ENCODE measurements at places on chromosomes 11 and 22.

DNA sequence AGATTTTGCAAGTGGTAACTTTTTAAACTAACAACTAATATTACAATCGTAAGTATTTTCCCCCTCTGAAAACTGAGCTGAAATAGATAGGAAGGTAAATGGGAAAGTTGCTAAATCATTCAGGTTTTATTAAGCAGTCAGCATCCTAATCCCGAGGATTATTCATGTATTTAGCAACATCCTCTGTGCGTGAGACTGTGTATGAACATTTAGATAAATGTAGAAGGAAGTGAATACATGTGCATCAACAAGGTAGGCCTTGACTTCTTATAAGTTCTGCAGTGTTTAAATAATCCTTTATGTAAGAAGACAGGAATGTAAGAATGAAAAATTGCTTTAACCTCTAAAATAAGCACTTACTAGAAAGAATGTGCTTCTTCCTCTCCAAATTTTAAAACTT is 745.9 kb upstream of the TENM4 start:
- no peaks in the 10 kb centered on the region for H3K36me3 ChIP-seq
- no peaks in the 10 kb centered on the region for H3K27me3 ChIP-seq
- H3K4me1 ChIP-seq: no peaks in the 10 kb centered on the region
- H3K27ac ChIP-seq: no peak overlapping the region
- no peak overlapping the region for H3K4me3 ChIP-seq

GRCh38 chr22:25570486-25570885 is 6.0 kb downstream of the GRK3 start:
- peaks cover 59% of the 10 kb centered on the region for H3K27me3 ChIP-seq
- H3K36me3 ChIP-seq: no peaks in the 10 kb centered on the region
- no peak overlapping the region for H3K27ac ChIP-seq
- no peak overlapping the region for H3K4me3 ChIP-seq
- DNase-seq: no peak

GRCh38 chr11:9446230-9446629 is 14.6 kb upstream of the ZNF143 start:
- DNase-seq: no peak
- H3K4me1 ChIP-seq: no peaks in the 10 kb centered on the region
- H3K27me3 ChIP-seq: no peaks in the 10 kb centered on the region
- H3K4me3 ChIP-seq: no peak overlapping the region

- DNase-seq: no peak
- H3K36me3 ChIP-seq: no peaks in the 10 kb centered on the region
- H3K4me3 ChIP-seq: no peak overlapping the region
- peaks cover 61% of the 10 kb centered on the region for H3K27me3 ChIP-seq
Measured at GRCh38 chr11:126739499-126740145, 260.9 kb downstream of the KIRREL3 start.

DNA sequence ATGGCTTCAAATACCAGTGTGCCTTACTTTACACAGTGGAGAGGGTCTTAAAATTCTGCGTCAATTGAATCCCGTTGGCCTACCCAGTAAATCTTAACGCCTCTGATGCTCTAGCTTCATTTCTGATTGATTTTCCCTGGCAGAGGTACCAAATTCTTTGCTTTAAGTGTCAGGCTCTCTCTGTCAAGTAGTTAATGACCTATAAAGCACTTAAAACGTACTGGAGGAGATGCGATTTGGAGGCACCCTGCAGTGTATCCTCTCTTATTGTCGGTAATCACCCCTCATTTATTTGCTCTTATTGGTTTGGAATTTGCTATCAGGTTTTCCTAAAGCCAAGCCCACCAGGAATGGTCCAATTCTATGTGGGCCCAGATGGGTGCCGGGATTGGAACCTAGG is 59.2 kb downstream of the NFAM1 start:
- no peak overlapping the region for H3K4me3 ChIP-seq
- DNase-seq: no peak
- peaks cover 11% of the 10 kb centered on the region for H3K4me1 ChIP-seq
- H3K27ac ChIP-seq: no peak overlapping the region

DNA sequence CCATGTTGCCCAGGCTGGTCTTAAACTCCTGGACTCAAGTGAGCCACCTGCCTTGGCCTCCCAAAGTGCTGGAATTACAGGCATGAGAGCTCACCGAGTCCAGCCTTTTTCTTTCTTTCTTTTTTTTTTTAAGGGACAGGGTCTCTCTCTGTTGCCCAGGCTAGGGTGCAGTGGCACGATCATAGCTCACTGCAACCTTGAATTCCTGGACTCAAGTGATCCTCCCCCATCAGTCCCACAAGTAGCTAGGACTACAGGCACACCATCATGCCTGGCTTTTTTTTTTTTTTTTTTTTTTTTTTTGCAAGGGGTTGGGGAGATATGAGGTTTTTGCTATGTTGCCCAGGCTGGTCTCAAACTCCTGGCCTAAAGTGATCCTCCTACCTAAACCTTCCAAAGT is 78.5 kb downstream of the MRTFA start:
- no peak for DNase-seq
- no peak overlapping the region for H3K27ac ChIP-seq
- H3K27me3 ChIP-seq: no peaks in the 10 kb centered on the region

GRCh38 chr11:42890773-42891172 is 421.0 kb upstream of the API5 start:
- H3K27me3 ChIP-seq: no peaks in the 10 kb centered on the region
- no peak for DNase-seq

- no peaks in the 10 kb centered on the region for H3K27me3 ChIP-seq
- peaks cover 14% of the 10 kb centered on the region for H3K4me1 ChIP-seq
- H3K27ac ChIP-seq: no peak overlapping the region
- H3K36me3 ChIP-seq: no peaks in the 10 kb centered on the region
- H3K4me3 ChIP-seq: no peak overlapping the region
- DNase-seq: no peak
Measured at GRCh38 chr11:69511358-69512055, 30.0 kb downstream of the LINC01488 start.

- no peaks in the 10 kb centered on the region for H3K4me1 ChIP-seq
- peaks cover 28% of the 10 kb centered on the region for H3K27me3 ChIP-seq
- DNase-seq: no peak
- no peaks in the 10 kb centered on the region for H3K36me3 ChIP-seq
- H3K27ac ChIP-seq: no peak overlapping the region
Measured at GRCh38 chr11:8312986-8313385, 49.3 kb upstream of the LMO1 start.

- no peaks in the 10 kb centered on the region for H3K36me3 ChIP-seq
- H3K27me3 ChIP-seq: no peaks in the 10 kb centered on the region
- H3K4me3 ChIP-seq: no peak overlapping the region
- DNase-seq: peak; percentile 75
- H3K4me1 ChIP-seq: peaks cover 55% of the 10 kb centered on the region
- peak overlapping the region; percentile 74 for H3K27ac ChIP-seq
Measured at GRCh38 chr22:24996420-24996952, 44.0 kb downstream of the KIAA1671 start.

GRCh38 chr11:59754494-59754858 is 700 bp upstream of the STX3 start:
- no peaks in the 10 kb centered on the region for H3K36me3 ChIP-seq
- peak overlapping the region; percentile 92 for H3K4me3 ChIP-seq
- no peak overlapping the region for H3K27ac ChIP-seq

- no peak overlapping the region for H3K4me3 ChIP-seq
- H3K27ac ChIP-seq: no peak overlapping the region
- no peak for DNase-seq
- H3K36me3 ChIP-seq: no peaks in the 10 kb centered on the region
- no peaks in the 10 kb centered on the region for H3K27me3 ChIP-seq
- peaks cover 14% of the 10 kb centered on the region for H3K4me1 ChIP-seq
Measured at GRCh38 chr11:62433141-62433903, 14.5 kb downstream of the SCGB1A1 start.

GRCh38 chr11:106091480-106092123 is 14.1 kb downstream of the AASDHPPT start:
- peaks cover 24% of the 10 kb centered on the region for H3K4me1 ChIP-seq
- no peaks in the 10 kb centered on the region for H3K27me3 ChIP-seq
- peak; percentile 65 for DNase-seq
- H3K4me3 ChIP-seq: no peak overlapping the region
- peaks cover 39% of the 10 kb centered on the region for H3K36me3 ChIP-seq
- no peak overlapping the region for H3K27ac ChIP-seq

DNA sequence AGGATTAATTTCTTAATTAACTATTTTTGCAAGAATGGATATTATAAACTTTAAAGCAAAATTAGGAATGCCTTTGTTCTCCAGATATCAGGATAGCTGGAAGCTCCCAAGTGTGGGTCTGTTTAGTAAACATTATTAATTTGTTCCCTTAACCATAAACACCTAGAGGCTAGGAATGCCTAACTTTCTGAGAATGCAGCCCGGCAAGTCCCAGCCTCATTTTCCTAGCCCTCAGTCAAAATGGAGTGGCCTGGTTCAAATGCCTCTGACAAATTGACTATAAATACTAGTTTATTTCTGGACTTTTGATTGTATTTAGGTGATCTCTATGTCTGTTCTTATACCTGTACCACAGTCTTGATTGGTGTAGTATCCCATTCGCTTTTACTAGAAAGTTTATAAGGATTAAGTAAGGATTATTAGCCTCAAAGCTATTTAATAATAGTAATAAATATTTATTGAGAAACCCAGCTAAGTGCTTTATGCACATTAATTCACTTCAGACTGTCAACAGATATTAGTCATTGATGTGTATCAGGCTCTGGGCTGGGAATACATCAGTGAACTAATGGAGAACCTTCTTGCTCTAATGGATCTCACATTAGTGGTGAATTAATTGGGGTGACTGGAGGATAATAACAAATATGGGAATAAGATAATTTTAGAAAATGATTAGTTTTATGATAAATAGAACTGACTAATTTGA is 25.8 kb downstream of the PPME1 start:
- H3K4me3 ChIP-seq: no peak overlapping the region
- H3K27ac ChIP-seq: no peak overlapping the region

DNA sequence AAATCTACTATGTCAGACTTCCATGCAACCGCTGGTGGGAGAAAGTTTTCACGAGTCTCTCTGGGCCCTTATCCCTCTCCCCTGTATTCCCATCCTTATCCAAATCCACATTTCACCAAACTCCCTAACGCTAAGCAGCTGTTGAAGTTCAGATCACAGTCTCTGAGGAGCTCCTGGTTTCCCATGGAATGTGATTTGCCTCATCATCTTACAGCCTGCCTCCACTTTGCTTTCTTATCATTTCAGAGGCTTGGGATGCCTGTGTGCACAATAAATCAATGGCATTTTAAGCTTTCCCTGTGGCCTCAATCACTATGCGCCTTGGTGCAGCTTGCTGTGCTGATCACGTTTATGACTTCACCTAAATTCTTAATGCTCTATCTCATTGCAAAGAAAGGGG is 352.4 kb upstream of the FAT3 start:
- H3K27ac ChIP-seq: 0 out of 2 replicates have a peak overlapping the region, but pooled peaks have one; percentile 4
- DNase-seq: no peak
- H3K4me3 ChIP-seq: no peak overlapping the region
- no peaks in the 10 kb centered on the region for H3K27me3 ChIP-seq

GRCh38 chr11:73248526-73249185 is 23.5 kb upstream of the P2RY6 start:
- no peak overlapping the region for H3K27ac ChIP-seq
- no peak overlapping the region for H3K4me3 ChIP-seq
- DNase-seq: no peak
- no peaks in the 10 kb centered on the region for H3K27me3 ChIP-seq
- no peaks in the 10 kb centered on the region for H3K36me3 ChIP-seq

GRCh38 chr11:57981536-57981935 is 42.1 kb upstream of the OR9Q1 start:
- DNase-seq: no peak
- peaks cover 68% of the 10 kb centered on the region for H3K27me3 ChIP-seq
- no peaks in the 10 kb centered on the region for H3K4me1 ChIP-seq
- no peak overlapping the region for H3K4me3 ChIP-seq

DNA sequence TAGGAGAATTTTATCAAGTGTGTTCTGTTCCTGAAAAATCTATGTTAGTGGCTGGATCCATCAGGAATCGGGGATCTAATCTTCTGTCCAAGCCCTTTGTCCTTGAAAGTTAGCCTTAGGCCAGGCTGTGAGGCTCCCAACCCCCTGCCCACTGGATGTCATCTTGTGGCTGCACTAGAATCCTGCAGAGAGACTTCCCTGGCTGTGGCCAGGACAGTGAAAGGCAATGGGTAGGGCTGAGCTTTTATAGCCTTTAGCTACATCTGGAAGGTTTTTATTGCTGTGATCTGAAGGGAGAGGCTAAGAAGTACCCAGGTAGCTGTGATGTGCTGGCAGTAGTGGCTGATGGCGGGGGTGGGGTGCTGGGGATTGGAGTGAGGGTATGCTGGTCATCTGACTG is 2.1 kb downstream of the OAF start:
- peak; percentile 68 for DNase-seq
- H3K27me3 ChIP-seq: no peaks in the 10 kb centered on the region
- H3K36me3 ChIP-seq: peaks cover 10% of the 10 kb centered on the region
- peak overlapping the region; percentile 77 for H3K4me3 ChIP-seq
- peak overlapping the region; percentile 32 for H3K27ac ChIP-seq

DNA sequence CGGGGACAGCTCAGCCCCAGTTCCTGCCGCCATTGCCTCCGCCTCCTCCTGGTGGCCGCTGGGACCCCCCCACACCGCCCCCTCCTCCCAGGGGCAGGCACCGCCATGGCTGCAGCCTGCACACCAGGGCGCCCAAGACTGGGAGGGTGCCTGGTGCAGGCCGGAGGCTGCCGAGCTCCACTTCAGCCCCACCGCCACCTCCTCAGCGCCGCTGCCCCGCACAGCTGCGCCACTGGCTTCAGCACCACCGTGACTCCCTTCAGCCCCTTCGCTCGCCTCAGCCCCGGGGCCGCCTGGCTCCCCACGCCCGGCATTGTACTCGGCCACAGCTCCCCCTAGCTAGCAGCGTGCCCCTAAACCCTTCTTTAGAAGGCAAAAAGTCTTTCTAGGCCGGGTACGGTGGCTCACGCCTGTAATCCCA is 131.1 kb downstream of the CRYBB2 start:
- no peak overlapping the region for H3K4me3 ChIP-seq
- H3K36me3 ChIP-seq: peaks cover 13% of the 10 kb centered on the region
- H3K27me3 ChIP-seq: no peaks in the 10 kb centered on the region
- H3K4me1 ChIP-seq: no peaks in the 10 kb centered on the region
- DNase-seq: no peak
- H3K27ac ChIP-seq: no peak overlapping the region

- no peaks in the 10 kb centered on the region for H3K27me3 ChIP-seq
- no peak overlapping the region for H3K4me3 ChIP-seq
- DNase-seq: no peak
- H3K27ac ChIP-seq: no peak overlapping the region
- no peaks in the 10 kb centered on the region for H3K36me3 ChIP-seq
Measured at GRCh38 chr22:30681831-30682230, 12.8 kb upstream of the OSBP2 start.

GRCh38 chr11:31127290-31127689 is 242.2 kb downstream of the DCDC1 start:
- H3K27ac ChIP-seq: no peak overlapping the region
- no peaks in the 10 kb centered on the region for H3K4me1 ChIP-seq
- H3K4me3 ChIP-seq: no peak overlapping the region

All from PC-3 (cell line).